Activated gamma-delta T cell (primary cell): ENCODE measurements at places on chromosomes 3 and 15.

GRCh38 chr15:57079931-57080620 lies 161.6 kb downstream of the TCF12 start:
- no peak for DNase-seq

GRCh38 chr3:104546301-104546700 lies 820.4 kb upstream of the ALCAM start:
- DNase-seq: no peak

DNA sequence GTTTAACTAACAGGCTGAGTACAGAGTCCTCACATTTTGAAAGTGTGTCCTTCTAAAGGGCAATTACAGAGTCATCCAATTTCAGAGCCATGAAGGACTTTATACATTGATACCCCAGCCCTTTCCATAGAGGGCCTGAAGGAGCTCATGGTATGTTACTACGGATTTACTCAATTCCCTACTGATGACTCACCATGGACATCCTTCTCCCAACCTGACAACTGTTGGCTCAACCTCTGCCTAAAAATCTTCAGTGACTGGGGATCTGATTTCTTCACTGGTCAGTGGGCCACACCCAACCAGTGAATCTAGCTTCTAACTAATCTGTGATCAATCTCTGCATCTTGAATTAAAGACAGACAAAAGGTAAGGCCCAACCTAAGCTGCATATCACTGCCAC lies 963.4 kb upstream of the CFAP20DC start:
- DNase-seq: no peak

DNA sequence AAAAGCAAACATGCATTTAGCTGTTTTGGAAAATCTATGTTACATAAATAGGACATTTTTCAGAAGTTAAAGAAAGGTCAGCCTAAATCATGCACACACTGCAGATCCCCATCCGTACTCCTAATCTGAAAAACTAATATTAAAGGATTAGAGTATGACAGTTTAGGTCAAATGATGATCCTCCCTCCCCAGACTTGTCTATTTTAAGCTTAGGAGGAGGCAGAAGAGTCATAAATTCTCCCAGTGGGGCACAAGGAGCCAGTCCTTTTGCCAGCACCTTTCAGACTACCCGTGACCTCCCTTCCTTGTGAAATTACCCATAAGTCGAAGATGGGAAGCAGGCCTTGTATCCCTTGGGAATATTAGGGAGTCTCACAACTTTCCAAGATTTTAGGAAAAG lies 78.0 kb downstream of the TGFBR2 start:
- no peak for DNase-seq

- no peak for DNase-seq
Measured at GRCh38 chr3:114900908-114901307, 246.2 kb downstream of the ZBTB20 start.

GRCh38 chr3:170868577-170869238 lies 1.3 kb downstream of the RPL22L1 start:
- no peak for DNase-seq

- no peak for DNase-seq
Measured at GRCh38 chr3:45582430-45582829, 12.1 kb upstream of the LIMD1 start.

DNA sequence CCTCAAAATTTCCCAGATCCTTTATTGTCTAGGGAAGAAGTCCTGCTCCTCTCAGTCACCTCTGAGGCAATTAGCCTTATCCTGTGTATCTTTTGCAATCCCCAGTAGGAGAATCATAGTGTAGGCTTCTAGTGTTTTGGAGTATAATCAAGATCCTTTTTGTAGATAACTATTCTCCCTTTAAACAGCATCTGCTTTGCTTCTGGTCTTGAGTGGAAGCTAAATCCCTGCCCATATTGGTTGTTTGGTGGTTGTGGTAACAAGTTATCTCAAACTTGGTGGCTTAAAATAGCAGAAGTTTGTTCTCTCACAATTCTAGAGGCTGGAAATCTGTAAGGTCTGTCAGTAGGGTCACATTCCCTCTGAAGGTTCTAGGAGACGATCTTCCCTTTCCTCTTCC lies 217.5 kb upstream of the RASGRP1 start:
- no peak for DNase-seq

- DNase-seq: no peak
Measured at GRCh38 chr15:40128766-40129660, 20.3 kb upstream of the BMF start.

DNA sequence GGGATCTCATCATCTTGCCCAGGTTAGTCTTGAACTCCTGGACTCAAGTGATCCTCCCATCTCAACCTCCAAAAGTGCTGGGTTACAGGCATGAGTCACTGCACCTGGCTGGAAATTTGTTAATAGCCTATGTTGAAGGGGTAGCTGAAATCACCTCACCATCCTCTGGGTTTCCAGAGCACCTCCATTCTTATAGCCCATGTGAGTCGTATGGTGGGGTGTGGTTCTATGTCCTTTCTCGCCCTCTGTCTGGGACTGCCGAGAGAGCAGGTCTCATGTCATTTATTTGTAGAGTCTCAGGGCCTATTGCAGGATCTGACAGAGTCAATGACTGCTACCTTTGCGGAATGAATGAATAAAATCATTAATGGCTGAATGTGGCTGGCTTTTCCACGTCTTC lies 20.9 kb downstream of the CEMIP start:
- no peak for DNase-seq

DNA sequence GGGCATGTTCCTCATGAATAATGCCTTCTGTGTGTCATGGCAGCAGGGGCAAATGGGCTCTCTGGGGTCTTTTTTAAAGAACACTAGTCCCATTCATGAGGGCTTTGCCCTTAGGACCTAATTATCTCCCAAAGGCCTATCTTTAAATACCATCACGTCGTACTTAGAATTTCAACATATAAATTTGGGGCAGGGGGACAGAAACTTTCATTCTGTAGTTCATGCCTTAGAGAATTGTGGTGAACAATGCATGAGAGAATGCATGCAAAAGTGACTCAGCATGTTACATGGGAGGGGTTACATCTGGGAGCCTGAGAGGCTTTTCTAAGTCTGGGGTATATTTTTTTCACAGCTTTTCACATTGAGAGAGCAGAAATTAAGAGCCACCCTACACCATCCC lies 208.5 kb upstream of the ROPN1 start:
- no peak for DNase-seq
